ENCODE measurements at places on chromosomes 4 and X.

DNA sequence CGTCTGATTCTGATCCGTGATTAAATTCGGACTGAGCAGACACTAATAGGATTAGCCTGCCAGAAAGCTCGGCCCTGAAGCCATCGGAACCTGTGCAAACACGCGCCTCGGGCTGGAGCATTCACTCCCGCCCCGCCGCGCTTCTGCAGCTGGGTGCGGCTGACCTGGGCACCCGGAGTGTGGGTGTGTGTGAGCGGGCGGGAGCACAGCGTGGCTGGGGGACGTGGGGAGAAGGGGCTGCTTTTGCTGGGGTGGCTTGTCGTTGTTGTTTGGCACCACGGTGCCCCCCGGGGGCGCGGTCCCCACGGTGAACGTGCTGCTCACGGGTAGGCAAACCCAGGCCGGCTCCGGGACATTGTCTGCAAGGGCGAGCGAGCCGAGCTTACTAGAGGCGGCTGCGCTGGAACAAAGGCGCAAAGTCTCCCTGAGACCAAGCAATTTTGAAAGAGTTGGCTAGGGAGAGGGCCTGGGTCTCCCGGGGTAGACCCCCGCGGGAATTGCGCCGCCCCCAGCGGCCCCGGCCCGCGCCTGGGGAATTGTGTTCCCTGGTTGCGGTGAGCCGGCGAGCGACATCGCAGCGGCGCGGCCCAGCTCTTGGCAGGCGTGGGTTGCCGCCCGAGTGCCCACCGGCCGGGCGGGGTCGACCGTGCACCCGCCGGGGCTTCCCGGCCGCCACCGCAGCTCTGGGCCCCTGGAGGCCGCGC is 1.4 kb downstream of the MAMLD1 start:
- DNase-seq, result no peak

- DNase-seq, result no peak
Observed at GRCh38 chr4:88880501-88881226, 176.3 kb downstream of the FAM13A start.

GRCh38 chr4:125321709-125322365 is 7.1 kb downstream of the FAT4 start:
- peak; percentile 17 for DNase-seq

DNA sequence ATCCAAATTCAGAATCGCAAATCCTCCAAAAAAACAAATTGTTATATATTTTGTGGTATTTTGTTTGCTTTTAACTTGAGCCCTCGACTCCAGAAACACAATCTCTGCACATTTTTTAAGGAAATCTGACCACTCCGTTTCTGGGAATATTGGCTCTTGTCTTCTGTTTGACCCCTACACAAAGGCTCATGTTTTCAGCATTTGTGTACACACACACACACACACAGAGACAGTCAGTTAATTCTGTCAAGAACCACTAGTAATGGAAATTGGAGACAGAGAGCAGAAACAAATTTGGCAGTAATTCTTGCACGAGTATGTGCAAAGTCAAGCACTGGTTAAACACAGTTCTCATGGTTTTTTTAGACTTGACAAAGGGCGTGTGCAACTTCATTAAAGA is 115.4 kb downstream of the AFAP1 start:
- DNase-seq, result no peak

- no peak for DNase-seq
Observed at GRCh38 chrX:10681167-10681566, 60.8 kb upstream of the MID1 start.

DNA sequence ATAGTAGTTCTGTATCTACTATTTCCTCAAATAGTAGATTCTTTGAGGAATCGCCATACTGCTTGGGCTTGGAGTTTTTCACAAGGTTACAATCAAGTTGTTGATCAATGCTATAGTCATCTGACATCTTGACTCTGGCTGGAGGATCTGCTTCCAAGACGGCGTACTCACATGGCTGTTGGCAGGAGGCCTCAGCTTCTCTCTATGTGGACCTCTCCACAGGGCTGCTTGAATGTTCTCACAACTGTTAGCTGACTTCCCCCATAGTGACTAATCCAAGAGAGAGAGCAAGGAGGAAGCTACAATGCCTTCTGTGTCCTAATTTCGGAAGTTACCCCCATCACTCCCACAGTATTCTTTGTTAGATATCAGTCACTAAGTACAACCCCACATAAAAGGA is 10.3 kb downstream of the EGFL6 start:
- no peak for DNase-seq

DNA sequence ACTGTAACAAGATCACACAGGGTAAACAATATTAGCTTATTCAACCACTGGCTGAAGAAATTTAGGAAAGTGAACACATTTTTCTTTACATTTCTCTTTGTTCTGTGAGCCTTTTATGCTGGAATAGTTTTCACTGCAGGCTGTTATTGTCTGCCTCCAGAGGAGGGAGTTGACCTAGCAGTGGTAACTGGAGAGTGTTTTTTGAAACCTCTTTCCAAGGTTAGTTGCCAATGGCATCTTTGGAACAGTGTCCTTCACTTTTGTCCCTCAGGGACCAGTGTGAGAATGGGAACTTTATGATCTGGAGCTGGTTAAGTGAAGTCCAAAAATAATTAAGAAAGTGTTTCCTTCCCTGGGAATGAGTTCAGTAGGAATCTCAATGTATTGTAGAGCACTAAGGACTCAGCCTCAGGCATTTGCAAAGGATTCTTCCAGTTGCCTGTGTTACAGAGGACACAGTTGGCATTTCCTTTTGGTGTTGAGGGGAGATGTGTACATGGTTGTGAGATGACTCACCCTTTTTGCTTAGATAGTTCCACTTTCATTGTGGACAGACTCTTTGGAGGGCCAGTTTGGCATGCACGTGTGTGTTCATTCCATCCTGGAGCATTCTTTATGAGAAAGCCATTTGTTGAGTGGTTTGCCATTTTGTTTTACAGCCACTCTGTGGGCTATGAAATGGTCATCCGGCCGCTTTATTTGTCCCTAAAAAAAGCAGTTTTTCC is 61.3 kb downstream of the AR start:
- DNase-seq, result peak; percentile 58

DNA sequence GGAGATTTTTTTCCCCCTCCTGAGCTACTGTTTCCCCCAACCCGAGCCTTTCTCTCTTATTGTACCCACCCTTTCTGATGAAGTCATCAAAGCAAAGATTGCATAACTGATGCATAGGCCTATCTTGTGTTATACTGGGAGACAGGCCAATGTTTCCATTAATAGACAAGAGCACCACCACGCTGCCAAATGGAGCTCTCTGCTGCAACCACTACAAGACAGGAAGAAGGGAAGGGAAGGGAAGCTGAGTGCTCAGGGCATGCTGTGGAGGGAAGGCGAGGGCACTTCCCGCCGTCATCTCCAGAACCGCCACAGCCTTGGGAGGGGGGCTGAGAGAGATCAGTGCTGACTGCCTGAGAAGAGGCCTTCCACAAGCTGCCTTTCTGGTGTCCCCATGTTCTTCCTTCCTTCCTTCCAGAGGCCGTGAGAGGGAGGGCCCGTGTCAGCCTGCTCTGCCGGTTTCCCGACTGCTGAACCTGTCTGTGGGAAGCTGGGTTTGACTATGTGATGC is 75.0 kb downstream of the MGST2 start:
- DNase-seq, result peak; percentile 35

GRCh38 chr4:39713691-39714090 is 15.8 kb downstream of the UBE2K start:
- no peak for DNase-seq

DNA sequence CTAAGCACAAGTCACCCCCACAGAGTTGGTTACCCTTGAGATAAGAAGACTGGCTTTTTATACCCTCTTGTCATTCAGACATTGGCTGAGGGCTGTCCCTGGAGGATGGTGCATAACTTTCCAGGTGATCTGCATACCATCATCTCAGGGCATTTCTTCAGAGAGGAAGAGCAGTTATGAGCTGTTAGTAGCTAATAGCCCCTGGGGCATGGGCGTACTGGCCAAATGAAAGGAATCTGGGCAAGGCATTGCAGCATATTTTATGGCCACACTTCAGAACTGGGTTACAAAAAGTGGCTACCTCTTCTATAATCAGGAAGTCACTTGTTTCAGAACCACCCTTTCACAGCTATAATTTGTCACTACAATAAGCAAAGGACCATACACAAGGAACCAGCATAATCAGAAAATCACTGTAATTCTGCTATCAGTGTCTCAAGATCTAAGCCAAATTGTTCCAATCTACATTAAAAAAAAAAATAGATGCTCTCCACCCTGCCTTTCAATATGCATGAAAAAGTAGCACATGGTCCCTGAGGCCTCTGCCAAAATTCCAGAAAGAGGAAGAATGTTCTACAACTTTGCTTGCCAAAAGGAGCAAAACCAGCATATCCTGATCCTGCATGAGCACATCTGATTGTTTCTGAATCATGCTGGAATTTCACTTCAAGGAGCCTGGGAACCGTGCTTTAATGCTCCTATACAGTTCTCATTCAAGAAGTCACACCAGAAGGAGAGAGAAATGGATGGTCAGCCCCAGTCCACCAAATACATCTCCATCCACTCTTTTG is 92.0 kb downstream of the TMEM144 start:
- no peak for DNase-seq

DNA sequence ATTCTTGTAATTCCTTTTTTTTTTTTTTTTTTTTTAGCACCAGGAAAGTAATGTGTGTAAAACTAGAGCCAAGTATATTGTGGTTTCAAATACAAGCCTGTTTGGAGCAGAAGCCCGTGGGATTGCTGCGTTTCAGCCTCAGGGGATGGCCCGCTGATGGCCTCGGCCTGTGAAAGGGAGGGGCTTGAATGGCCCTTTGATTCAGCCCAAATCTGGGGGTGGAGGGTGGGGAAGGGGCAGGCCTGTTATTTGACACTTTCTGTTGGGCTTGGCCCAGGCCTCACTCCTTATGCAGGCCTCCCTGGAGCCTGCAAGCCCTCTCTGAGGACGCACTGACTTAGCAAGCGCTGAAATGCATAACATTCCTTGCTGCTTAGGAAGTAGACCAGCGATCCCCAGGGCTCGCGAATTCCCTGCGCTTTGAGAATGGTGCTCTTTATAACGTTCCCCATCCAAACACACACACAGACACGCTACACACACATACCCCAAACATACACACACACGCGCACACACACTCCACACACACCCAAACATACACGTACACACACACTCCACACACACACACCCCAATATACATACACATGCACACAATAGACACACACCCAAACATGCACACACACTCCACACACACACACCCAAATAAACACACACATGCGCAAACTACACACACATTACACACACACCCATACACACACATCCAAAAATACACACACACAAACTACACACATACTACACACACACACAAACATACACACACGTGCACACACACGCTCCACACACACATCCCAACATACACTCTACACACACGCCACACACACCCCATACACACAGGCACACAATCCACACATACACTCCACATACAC is 29.6 kb downstream of the TLR10 start:
- peak; percentile 89 for DNase-seq

- DNase-seq, result no peak
Observed at GRCh38 chr4:139959396-139959795, 194.6 kb downstream of the MAML3 start.

GRCh38 chrX:65644621-65645289 is 22.7 kb upstream of the MSN start:
- peak; percentile 84 for DNase-seq

GRCh38 chr4:119728692-119729593 is 100.3 kb upstream of the PDE5A start:
- peak; percentile 19 for DNase-seq

DNA sequence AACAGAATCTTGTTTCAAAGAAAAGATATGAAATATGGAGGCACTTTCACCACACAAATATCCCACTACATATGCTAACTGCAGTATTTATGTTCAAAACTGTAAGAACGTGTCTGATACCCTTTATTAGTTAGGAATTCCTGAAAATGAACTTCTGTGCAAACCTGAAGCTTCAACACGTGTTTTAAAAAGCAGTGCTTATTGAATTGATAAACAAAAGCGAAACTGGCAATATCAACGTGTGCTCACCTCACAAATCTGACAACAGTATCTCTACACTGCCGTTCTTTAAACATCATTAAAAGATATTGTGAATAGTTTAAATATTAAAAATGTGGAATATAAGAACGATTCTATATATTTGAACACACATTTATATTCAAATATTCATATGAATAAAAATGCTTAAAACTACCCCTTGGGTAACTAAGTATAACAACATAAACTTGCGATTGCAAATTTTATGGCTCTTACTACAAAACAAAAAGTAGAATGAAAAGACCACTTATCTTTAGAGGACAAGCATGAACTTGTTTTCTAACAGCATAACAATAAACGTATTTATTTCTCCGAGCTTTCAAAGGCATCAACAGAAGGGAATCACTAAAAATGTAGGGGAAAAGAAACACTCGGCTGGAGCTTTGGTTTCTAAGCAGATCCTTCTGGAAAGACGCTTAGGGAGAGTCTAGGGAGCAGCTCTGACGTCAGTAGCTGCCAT is at the start of gene LRP2BP:
Gene LRP2BP (minus strand): TSS at position 687 of the 718 bp plus-strand sequence. CDS start 17,738 bp downstream, outside the sequence.
- no peak for DNase-seq

GRCh38 chr4:2871911-2872310 is 28.3 kb downstream of the ADD1 start:
- DNase-seq, result no peak

GRCh38 chr4:1767061-1767769 is 25.9 kb upstream of the FGFR3 start:
- peak; percentile 36 for DNase-seq

DNA sequence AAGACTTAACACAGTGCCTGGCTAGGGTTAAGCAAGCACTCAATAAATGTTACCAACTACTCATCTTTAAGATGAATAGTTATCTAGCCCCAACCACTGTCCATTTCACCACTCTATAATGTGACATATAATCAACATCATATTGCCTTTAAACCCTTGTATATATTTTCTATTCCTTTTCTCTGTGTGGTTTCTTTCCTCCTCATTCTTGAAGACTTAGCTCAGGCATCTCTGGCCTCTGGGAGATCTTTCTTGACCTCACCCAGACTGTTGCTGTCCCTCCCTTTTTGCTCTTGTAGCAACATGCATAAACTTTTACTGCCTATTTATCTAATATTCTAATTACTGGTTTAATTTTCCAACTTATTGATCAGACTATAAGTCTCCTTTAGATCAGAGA is 249.9 kb upstream of the MAB21L2 start:
- no peak for DNase-seq

DNA sequence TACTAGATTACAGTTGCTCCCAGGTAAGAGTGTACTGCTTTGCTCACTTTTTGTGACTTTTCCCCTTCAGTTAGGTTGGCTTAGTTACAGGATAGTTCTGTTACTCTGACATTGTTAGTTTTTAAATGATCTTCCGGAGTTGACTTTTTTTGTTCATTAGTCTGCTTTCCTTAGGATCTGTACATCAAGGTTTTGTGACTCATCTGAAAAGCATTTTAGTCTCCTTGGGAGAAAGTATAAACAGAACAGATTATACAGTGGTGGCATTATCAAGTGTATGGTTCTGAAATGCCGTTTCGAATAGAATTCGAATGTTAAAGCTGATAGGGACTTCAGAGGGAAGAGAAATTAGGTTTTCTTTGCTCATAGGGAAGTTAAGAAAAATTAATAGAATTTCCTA is 63.3 kb downstream of the USP9X start:
- peak; percentile 21 for DNase-seq
